H4 (cell line): ENCODE measurements at places on chromosomes 1 and 21. TPM values are rescaled to one million over a fixed set of nuclear protein-coding genes. Genes with fewer than 3 reads are reported as not detected.

The URB2 gene
- total RNA-seq, result 7.0 and 7.9 TPM in 2 replicates

The AKR7A3 gene
- 0.31 TPM in 1 of 2 replicates, not detected in the other for total RNA-seq

The RAB7B gene
- total RNA-seq, result 1.9 and 3.8 TPM in 2 replicates

The PLA2G4A gene
- 17.7 and 24.2 TPM in 2 replicates for total RNA-seq

The FYB2 gene
- total RNA-seq, result not detected in 2 replicates

The SMCP gene
- total RNA-seq, result not detected in 2 replicates

The WNT2B gene
- total RNA-seq, result 0.37 and 0.97 TPM in 2 replicates

The TAL1 gene
- 0.10 and 0.27 TPM in 2 replicates for total RNA-seq

The HSD11B1 gene
- 0.08 TPM in 1 of 2 replicates, not detected in the other for total RNA-seq

The FDPS gene
- total RNA-seq, result 218 and 266 TPM in 2 replicates

The AMY1C gene
- total RNA-seq, result not detected in 2 replicates

The CD5L gene
- not detected in 2 replicates for total RNA-seq

The SPRR2A gene
- total RNA-seq, result not detected in 2 replicates

The HTR6 gene
- not detected in 2 replicates for total RNA-seq

The RNU1-3 gene
- total RNA-seq, result not detected in 2 replicates

The LAPTM5 gene
- total RNA-seq, result 0.10 TPM in 1 of 2 replicates, not detected in the other

The MAP1LC3C gene
- total RNA-seq, result 0.08 TPM in 1 of 2 replicates, not detected in the other

The CCDC17 gene
- 0.27 TPM in 1 of 2 replicates, not detected in the other for total RNA-seq

The RBM34 gene
- 43.4 and 76.4 TPM in 2 replicates for total RNA-seq

The MCOLN2 gene
- 2.3 and 2.6 TPM in 2 replicates for total RNA-seq

The SRGAP2B gene
- total RNA-seq, result 13.8 and 16.0 TPM in 2 replicates

The NR1I3 gene
- not detected in 2 replicates for total RNA-seq

The LCE2A gene
- total RNA-seq, result not detected in 2 replicates

The REN gene
- not detected in 2 replicates for total RNA-seq

The KCNA3 gene
- total RNA-seq, result not detected in 2 replicates

The ICOSLG gene
- total RNA-seq, result 0.33 and 0.80 TPM in 2 replicates

The TSPEAR gene
- 0.08 TPM in 1 of 2 replicates, not detected in the other for total RNA-seq

The FCAMR gene
- total RNA-seq, result not detected in 2 replicates

The ADORA1 gene
- total RNA-seq, result 0.47 and 0.58 TPM in 2 replicates

The LCE1C gene
- total RNA-seq, result not detected in 2 replicates

The RBM8A gene
- 335 and 394 TPM in 2 replicates for total RNA-seq

The PLXNA2 gene
- total RNA-seq, result 0.80 and 0.89 TPM in 2 replicates

The MARK1 gene
- 3.8 and 4.0 TPM in 2 replicates for total RNA-seq
